Cortex of kidney (tissue), 1 donor: ENCODE measurements at places on chromosomes 16 and 17.

DNA sequence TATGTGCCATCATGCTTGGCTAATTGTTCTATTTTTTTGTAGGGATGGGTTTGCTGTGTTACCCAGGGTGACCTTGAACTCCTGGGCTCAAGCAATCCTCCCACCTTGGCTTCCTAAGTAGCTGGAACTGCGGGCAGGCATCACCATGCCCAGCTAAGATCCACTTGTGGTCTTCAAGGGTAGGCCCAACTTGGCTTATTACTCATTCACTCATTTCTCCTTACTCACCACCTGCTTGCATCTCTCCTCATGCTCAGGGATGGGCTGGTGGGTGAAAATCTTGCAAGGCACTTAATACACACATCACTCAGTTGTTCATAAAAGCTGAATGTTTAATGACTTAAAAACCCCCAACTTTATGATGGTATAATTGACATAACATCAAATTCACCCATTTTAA is 207.8 kb downstream of the SHISA9 start:
- no peak for DNase-seq

DNA sequence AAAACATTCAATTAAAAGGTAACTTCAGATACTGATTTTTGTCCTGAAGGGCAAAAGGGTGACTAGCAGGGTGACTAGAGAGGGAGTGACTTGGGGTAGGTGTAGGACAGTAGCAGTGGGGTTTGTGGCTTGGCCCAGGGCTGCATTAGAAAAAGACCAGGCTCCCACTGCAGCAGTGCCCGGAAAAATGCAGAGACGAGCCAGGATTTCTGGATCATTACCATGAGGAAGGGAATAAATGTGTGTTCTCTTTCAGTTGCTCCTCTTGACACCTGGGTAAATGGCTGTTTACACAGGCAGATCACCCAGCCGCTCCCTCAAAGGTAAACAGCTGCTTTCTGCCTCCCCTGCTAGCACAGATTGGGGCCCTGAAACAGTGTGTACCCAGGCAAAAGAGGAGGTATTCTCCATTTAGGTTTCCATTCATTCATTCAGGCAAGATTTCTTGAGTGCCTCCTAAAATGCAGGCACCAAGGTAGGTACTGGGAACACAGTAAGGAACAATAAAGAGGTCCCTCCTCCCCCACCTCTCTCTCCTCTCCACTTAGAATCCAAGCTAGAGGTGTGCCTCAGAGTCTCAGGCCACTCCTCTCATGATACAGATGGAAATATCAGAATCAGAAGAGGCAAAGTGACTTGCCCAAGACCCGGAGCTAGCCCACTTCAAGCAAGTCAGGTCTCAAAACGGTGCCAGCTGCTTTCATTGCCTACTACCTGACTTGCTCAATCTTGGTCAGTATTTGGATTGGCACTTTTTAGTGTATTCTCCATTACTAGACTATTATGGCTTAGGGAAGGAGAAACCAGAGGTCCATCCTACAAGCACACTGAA is 15.2 kb upstream of the TOX3 start:
- no peak for DNase-seq

- no peak for DNase-seq
These were observed 78.1 kb downstream of the TIMM22 start for GRCh38 chr17:1074886-1075605.

- no peak for DNase-seq
These were observed 117.5 kb downstream of the ASIC2 start for GRCh38 chr17:33175562-33175961.

GRCh38 chr17:13510062-13510461 is 91.7 kb downstream of the HS3ST3A1 start:
- no peak for DNase-seq

GRCh38 chr17:6067060-6067459 is 3.1 kb upstream of the WSCD1 start:
- DNase-seq = no peak

DNA sequence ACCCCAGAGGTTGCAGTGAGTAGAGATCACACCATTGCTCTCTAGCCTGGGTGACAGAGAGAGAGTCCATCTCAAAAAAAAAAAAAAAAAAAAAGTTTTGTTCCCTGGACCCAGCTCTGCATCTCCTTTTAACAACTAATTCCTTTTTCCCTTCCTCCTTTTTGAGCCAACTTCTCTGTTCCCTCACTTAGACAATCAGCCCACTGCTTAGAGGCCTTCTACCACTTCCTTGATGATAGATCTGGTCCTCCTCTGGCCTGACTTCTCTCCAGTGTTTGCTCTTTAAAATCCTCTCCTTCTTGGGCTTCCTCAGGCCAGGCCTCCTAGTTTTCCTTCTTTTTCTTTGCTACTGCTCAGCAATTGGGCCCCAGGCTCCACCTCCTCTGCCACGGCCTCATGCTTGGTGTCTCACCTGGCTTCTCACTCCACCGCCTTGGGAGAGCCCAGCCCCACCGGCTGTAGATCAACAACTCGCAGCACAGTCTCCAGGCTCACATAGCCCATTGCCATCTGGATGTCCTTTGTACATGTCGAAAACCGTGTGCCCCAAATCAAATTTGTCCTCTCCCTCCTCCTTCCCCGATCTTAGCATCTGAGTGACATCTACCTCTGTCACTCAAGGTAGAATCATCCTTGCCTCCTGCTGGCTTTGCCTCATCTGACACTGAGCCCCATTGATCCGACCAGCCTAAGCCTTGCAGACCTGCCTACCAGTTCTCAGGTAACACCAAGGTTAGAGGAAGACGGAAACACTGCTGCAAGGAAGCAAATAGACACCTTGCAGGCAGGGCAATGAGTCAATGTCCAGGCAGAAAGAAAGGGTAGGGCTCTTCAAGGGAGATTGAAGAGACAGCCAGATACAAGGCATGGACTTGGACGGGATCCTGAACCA is 17.4 kb downstream of the ARHGAP27 start:
- no peak for DNase-seq

GRCh38 chr17:43219001-43219400 is 7.3 kb downstream of the TMEM106A start:
- no peak for DNase-seq

DNA sequence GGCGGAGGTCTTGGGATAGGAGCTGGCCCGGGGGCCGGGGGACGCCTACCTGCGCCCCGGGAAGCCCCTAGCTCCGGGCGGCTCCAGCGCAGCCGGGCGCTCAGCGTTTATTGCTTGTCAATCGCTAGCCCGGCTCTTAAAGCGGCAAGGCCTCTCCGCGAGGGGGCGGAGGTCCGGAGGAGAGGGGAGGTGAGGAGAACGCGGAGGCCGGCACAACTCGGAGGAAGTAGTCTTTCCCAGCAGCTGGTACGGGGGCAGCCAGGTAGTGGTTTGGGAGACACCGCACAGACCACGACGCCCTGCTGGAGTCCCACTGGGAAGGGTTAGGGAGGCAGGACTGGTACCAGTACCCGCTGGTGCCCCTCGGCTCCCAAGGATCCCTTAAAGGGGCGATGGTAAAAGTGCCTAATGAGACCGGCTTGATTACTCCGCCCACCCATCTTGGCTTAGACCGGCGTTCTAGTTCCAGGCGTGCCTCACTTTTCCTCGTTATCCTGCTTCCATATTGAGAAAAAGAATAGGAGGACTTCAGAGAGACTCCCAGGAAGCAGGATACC is at the start of gene MPP2:
Gene MPP2, minus strand, starts transcription at position 112 of the 557 bp plus-strand sequence. CDS start 3,076 bp downstream, outside the sequence.
- DNase-seq = no peak

DNA sequence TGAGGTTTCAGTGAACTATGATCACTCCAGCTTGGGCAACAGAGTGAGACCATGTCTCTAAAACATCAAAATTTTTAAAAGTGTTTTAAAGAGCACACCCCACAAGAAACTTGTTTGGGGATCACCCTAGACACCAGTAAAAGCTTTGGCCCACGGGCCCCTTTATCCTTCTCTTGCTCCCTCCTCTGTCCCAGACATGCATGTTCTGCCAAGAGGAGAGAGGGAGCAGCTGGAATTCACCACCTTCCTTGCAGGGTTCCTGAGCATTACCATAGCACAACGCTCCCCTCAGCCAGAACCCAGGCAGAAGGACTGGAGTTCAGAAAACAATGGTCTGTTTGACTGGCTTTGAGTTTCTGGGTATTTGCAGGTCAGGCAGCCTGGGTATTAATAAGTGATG is 214.3 kb upstream of the CDH5 start:
- no peak for DNase-seq

DNA sequence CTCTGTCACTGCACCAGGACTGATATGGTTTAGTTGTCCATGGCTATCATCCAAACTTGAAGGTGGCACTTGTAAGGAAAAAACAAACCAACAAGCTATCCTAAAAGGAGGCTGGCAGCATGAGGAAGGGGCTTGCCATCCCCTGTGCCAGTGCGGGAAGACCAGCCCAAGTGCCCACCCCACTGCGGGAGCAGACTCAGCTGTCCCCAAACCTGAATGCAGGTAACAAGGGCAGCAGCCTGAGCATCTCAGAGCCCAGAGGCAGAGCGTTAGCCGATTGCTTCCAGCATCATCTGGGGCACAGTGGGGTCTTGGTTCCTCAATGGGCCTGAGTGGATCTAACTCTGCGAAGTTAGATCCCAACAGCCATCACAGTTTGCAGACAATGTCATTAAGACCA is 29.2 kb upstream of the C16orf78 start:
- DNase-seq = no peak

- no peak for DNase-seq
These were observed 12.0 kb downstream of the SLC5A10 start for GRCh38 chr17:18964018-18964351.

- no peak for DNase-seq
These were observed 10.5 kb downstream of the MAPT start for GRCh38 chr17:45904866-45905265.

GRCh38 chr17:29133121-29133713 is 47.0 kb downstream of the MYO18A start:
- DNase-seq = no peak

- no peak for DNase-seq
These were observed 30.9 kb upstream of the SEC14L1 start for GRCh38 chr17:77109764-77110359.

- DNase-seq = no peak
These were observed 196.0 kb downstream of the CBLN1 start for GRCh38 chr16:49085686-49086085.

GRCh38 chr17:1616101-1616500 is 12.5 kb downstream of the SLC43A2 start:
- no peak for DNase-seq

GRCh38 chr17:39663688-39664580 is 1.2 kb upstream of the TCAP start:
- DNase-seq = no peak

GRCh38 chr16:89924297-89924924 is 1.3 kb downstream of the TUBB3 start:
- no peak for DNase-seq
